ENCODE measurements at places on chromosomes 11 and 22.

- DNase-seq: no peak
These were observed 1.4 kb upstream of the LTBP3 start for GRCh38 chr11:65559535-65559934.

- no peak for DNase-seq
These were observed 51.8 kb downstream of the TTC28 start for GRCh38 chr22:28627791-28628190.

DNA sequence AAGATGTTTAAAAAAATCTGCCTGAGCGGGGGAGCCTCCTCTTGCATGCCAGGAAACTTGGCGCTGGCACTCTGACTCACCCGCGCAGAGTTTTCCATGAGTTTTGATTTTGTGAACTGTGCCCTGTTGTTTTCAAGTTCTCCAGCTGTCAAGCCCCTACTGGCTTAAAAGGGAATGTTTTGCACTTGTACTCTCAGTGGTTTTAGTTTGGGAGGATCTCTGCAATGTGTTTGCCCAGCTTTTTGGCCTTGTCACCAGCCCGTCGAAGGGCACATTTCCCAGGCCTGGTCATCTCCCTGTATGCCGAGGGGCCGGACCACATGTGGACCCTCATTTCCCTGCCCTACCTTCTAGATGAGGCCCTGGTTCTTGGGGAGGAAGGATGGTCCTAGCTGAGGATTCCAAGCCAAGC is 12.2 kb downstream of the MRGPRF start:
- DNase-seq: no peak

DNA sequence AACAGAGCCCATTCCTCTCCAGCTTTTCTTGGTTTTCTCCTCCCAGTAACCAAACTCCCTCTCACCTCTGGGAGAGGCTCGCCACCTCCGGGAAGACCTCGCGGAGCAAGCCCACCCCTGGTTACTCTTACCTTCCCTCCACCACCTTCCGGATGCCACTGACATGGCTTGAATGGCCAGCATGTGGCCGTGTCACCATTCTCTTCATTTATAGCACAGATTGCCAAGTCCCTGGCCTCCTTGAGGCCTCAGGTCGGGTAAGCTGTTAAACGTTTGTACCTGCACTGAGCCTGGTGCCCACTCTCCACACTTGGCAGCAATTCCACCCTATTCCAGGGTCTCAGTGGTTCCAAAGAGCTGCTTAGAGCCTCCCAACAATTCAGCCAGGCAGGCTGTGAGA is 8.0 kb upstream of the FXYD2 start:
- no peak for DNase-seq

DNA sequence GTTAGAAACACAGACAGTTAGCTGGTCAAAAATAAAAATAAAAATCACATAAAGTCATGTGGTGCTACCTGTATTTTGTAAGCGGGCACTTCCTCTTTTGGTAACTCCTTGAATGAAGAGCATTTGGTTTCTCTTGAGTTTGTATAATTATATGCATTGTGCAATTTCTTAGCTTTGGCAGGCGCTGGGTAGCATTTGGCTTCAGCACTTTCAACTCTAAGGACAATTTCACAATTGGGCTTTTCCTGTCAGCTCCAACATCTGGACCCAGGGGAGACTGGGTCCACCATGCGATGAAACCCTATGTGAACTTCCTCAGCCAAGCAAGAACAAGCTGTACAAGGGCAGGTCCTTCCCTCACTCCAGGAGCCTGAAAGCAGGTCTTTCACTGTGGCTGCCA is 169.1 kb downstream of the RRAS2 start:
- no peak for DNase-seq
